ENCODE measurements at places on chromosomes 13 and 19. TPM values are rescaled to one million over a fixed set of nuclear protein-coding genes. Genes with fewer than 3 reads are reported as not detected.

Gene ZNF420
- 39.8 TPM for total RNA-seq

Gene CACNA1A
- total RNA-seq, result 83.9 TPM

Gene PGLYRP2
- total RNA-seq, result not detected

Gene DAND5
- not detected for total RNA-seq

Gene DKKL1
- total RNA-seq, result 1.9 TPM

Gene FGF22
- 0.63 TPM for total RNA-seq

Gene CGB7
- not detected for total RNA-seq

Gene UBL3
- total RNA-seq, result 60.4 TPM

Gene KMT5C
- 15.0 TPM for total RNA-seq

Gene CCDC8
- total RNA-seq, result 2.2 TPM

Gene SLC1A6
- total RNA-seq, result 47.6 TPM

Gene CGB8
- not detected for total RNA-seq

Gene CEACAM20
- not detected for total RNA-seq

Gene COG6
- 55.1 TPM for total RNA-seq

Gene TMEM38A
- total RNA-seq, result 13.5 TPM

Gene KLK13
- not detected for total RNA-seq

Gene PBX4
- 19.4 TPM for total RNA-seq

Gene IGFL1
- total RNA-seq, result not detected

Gene APOC4
- total RNA-seq, result not detected

Gene RASGRP4
- not detected for total RNA-seq

Gene RPS28
- total RNA-seq, result 189 TPM

Data from parietal lobe (tissue), 2 donors.